ENCODE measurements at places on chromosomes 2 and 18.

- no peak for DNase-seq
Measured at GRCh38 chr2:152571048-152571766, 146.1 kb downstream of the PRPF40A start.

- DNase-seq: no peak
Measured at GRCh38 chr18:76710646-76711520, 111.5 kb upstream of the ZNF236 start.

DNA sequence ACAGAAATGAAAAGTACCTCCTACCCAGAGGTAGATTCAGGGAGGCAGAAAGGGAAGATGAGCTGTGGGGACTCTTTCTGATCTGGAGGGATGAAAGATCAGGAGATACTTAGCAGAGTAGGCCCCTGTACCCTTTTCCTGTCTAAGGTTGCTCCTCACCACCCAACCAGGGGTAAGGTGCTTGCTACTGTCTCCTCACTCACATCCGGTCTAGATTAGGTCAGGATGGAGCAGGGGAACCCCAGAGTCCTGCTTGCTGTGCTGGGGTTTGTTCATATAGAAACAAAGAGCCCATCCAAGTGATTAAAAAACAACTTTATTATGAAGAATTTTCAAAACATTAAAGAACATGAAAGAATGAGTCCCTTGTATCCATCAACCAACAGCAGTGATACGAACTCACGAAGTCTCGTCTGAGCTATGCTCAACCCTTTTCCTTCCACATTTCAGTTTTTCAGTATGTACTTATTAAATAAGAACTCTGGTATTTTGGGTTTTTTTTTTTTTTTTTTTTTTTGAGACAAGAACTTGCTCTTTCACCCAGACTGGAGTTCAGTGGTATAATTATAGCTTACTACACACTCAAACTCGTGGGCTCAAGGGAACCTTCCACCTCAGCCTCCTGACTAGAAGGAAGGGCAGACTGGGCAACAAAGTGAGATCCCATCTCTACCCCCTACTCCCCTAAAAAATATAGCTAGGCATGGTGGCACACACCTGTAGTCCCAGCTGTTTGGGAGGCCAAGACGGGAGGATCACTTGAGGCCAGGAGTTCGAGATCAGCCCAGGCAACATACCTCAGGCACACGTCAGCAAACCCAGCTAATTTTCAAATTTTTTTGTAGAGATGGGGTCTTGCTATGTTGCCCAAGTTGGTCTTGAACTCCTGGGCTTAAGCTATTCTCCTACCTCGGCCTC is 28.5 kb upstream of the MCFD2 start:
- peak; percentile 59 for DNase-seq

- DNase-seq: no peak
Measured at GRCh38 chr2:123362671-123363440, 662.2 kb upstream of the CNTNAP5 start.

DNA sequence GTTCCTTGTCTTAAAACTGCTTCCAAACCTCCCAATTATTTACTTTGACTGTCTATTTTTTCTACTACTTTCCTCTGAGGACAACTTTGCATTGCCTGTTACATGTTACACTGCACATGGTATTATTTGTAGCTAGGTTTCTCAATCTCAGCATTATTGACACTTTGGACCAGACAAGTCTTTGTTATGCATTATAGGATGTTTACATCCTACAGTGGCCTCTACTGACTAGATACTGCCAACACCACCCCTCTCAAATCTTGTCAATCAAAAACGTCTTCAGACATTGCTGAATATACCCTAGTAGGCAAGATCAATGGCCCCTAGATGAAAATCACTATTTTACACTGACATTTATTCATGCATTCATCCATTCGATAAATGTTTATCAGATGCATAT is 129.6 kb upstream of the DNAJC10 start:
- DNase-seq: no peak

DNA sequence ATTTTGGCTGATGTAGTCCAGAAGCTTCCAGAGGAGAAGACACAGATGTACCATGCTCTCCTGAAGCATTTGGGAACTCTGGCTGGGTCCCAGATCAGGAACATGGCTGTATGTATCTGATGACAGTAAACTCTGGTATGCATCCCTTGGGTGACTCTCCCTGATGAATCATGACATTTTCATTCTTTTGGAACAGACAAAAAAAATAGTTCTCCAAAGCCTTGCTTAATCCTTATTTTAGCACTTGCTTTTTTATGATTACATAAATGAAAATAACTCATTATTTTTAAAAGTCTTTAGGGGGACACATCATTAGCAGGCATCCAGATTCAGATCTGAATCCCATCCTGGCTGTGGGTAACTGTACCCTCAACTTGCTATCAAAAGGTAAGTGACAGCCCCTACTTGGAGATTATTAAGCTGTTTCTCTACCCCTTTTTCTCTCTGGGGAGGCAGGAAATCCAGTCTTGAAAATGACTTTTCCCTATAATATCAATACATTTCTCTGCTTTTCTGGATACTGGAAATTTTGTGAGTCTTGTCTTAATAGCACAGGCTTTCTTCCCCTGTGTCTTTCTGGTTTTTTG is 23.3 kb downstream of the AOX1 start:
- no peak for DNase-seq

GRCh38 chr2:169336695-169337094 is 25.6 kb downstream of the LRP2 start:
- no peak for DNase-seq

DNA sequence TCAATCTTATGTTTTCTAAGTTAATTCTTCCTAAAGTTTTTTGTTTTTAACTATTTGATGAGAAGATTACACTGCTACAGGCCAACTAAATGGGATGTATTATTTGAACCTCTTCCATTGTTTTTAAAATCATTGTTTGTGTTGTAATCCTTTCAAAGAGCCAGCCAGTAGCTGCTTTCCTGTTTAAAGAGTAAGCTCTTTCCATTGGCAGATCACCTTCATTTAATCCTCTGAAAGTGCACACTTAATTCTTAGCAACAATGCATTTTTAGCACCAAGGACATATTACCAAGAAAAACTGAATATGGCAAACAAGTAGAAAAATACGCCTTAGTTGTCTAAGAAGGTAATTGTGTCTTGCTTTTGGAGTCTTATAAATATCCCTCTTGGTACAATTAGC is 54.0 kb downstream of the MEIS1 start:
- no peak for DNase-seq

- no peak for DNase-seq
Measured at GRCh38 chr18:79555885-79556284, 123.7 kb upstream of the CTDP1 start.

DNA sequence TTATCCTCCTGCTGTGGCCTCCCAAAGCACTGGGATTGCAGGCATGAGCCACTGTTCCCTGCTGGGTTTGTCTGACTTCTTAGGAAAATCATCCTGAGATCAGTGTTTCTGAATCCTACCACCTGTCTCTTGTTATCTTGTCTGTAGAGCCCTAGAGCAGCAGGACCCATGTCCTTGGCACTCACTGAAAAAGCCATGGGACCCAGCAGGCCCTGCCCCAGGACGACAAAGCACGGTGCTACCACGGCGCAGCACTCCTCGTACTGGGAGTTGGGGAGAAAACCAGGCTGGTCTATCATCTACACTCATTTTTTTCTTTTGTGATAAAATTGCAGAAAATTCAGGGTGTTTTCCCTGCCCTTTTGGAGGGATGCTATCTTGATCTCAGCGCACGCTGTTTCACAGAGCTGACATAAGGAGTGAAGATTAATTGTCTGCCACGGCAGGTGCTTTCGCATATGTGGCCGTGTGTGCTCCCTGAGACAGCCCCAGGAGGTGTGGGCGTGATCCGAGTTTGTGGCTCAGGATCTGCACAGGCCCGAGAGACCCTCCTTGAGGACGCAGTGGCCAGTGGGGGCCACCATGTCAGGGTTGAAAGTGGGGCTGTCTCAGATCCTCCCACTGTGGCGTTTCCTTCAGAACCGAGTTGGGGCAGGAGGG is 179.1 kb downstream of the LDLRAD4 start:
- DNase-seq: no peak

GRCh38 chr18:73954268-73954667 is 193.4 kb downstream of the FBXO15 start:
- no peak for DNase-seq

- no peak for DNase-seq
Measured at GRCh38 chr18:10417191-10417590, 37.2 kb upstream of the APCDD1 start.
